ENCODE measurements at places on chromosomes 1 and 21.

- DNase-seq, result no peak
These were observed 68.3 kb upstream of the GJB5 start for GRCh38 chr1:34686531-34686930.

DNA sequence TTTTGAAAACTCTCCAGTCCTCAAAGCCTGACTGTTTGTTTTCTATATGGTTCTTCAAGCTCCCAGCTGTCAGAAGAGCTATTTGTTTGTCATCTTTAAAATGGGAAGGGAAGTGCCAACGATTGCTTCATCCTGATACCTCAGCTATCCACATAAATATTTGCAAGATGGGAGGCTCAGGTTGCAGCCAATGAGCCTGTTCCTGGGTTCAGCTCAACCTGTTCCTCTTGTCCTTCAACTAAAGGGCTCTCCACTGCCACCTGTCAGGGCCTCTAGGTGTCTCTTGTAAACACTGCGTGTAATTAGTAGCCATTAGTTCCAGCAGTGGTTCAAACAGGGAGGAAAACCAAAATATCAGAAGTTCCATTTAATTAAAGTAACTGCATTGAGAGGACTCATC, 445.1 kb downstream of the AJAP1 start:
- DNase-seq, result no peak

DNA sequence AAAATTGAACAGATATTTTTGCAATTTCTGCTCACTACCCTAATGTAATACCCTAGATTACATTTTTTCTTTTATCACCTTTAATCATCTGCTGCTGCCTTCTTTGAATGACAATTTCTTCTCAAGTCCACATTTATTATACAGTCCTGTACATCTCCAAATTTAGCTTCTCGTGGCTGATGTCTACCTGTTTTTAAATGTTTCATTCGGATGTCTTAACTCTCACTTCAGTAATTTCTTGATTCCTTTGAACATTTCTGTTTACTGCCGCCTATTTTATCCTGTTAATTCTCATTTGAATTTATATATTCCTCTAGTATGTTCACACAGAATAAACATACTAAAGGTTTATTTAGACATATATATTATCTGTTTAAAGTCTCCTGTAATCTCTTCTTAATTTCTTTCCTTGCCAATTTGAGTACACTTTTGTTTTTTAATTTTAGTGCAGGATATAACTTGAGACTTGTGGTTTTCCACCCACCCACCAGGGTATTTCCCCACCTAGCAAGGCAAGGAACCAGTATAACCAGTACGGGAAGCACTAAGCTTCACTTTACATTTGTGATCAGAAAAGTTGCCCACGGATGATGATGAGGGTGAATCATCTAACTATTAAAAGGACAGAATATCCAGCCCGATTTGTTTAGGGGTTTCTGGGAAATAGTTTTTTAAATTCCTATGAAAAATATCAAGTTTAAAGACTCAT, 12.7 kb downstream of the INSL5 start:
- DNase-seq, result peak; percentile 61

GRCh38 chr1:212328248-212328647, 43.0 kb downstream of the PPP2R5A start:
- no peak for DNase-seq

DNA sequence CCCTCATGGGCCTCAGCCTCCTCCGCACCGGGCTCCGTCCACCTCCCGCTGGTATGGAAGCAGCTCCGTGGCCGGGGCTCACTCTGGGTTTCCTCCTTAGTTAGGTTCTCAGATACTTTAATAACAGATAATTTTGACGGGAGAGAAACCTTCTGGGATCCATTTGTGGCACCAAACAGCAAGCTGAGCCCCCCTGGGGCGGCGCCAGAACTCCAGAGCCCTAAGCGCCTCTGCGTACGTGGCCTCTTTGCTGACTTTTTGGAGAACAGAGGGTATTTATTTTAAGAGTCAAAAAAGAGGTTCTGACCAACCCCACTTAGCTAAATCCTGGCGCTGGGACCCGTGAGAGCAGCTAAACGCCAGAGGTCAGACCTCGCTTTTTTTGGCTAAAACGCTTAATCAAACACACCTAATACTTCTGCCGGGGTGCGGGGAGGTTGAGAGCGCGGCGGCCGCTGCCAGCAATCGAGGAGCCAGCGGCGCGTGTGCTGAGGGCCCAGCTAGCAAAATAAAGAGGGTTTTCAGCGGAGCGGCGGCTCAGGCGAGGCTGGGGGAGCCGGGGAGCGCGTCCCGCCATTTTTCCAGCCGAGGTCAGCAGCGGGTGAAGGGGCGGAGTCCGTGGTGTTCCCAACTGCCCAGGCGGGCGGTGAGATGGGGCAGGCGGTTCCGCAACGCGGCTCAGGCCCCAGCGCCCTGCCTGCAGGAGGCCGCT, 171.7 kb downstream of the PRDM16 start:
- no peak for DNase-seq

DNA sequence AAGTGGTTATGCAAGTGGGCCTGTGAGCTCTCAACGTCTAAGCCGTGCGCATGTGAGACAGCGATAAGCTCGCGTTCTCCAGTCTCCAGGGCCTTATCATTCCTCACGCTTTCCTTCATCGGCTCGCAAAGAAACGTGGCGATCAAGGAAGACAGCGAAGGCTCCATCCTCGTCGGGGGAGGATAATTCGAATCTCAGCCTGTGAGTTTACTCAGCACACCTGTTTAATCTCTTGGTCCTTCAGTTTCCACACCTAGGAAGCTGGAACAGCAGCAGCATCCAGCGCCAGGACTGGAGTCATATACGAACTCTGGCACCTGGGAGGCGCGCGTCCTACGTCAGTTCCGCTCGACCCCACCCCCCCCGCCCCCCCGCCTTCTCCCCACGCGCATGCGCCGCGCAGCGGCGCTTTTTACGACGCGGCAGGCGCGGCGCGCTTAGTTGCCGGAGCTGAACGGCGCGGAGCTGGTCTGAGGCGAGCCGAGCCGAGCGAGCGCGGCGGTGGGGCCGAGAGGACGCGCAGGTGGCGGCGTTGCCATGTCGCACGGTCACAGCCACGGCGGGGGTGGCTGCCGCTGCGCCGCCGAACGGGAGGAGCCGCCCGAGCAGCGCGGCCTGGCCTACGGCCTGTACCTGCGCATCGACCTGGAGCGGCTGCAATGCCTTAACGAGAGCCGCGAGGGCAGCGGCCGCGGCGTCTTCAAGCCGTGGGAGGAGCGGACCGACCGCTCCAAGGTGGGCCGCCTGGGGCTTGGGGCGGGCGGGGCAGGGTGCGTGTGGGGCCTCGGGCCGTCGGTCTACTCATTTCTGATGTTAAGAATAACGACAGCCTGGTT, at the start of gene PITHD1:
TSS of gene PITHD1 (plus strand) at position 440 of the 836 bp plus-strand sequence. CDS start at position 538, 98 bp downstream.
- peak; percentile 59 for DNase-seq

GRCh38 chr1:58346036-58346355, 200.5 kb downstream of the OMA1 start:
- DNase-seq, result no peak

GRCh38 chr1:24505816-24506215, 3.2 kb downstream of the RCAN3 start:
- no peak for DNase-seq

DNA sequence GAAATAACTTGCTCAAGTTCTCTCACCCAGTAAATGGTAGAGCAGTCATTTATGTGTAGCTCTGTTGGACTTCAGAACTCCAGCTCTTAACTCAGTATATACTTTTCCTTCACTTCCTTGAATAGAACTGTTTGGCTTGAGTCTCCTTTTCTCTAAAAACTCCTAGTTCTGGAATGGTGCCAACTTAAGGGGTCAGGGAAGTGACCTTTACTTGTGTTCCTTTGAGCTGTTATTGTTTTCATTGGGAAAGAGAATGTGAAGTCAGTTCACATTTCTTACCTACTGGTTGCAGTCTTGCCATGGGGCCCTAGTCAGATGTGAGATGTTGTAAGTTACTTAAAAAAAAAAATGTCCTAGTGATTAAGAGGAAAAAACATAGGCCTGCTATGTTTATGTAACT, 77.0 kb upstream of the MACF1 start:
- DNase-seq, result no peak

DNA sequence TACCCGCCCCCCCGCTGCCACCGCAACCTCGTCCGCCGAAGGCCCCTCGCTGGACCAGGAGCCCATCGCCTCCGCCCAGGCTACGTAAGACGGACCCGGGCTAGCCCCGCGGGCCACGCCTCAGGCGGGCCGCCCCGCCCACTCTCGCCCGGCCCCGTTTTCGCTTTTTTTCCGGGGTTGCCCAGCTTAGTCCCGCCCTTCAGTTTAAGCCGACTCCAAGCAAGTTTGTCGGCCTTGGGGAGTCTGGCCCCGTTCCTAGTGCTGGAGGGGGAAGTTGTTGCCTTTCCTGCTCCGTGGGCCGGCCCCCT, 3.0 kb downstream of the RUSC1 start:
- DNase-seq, result peak; percentile 57

DNA sequence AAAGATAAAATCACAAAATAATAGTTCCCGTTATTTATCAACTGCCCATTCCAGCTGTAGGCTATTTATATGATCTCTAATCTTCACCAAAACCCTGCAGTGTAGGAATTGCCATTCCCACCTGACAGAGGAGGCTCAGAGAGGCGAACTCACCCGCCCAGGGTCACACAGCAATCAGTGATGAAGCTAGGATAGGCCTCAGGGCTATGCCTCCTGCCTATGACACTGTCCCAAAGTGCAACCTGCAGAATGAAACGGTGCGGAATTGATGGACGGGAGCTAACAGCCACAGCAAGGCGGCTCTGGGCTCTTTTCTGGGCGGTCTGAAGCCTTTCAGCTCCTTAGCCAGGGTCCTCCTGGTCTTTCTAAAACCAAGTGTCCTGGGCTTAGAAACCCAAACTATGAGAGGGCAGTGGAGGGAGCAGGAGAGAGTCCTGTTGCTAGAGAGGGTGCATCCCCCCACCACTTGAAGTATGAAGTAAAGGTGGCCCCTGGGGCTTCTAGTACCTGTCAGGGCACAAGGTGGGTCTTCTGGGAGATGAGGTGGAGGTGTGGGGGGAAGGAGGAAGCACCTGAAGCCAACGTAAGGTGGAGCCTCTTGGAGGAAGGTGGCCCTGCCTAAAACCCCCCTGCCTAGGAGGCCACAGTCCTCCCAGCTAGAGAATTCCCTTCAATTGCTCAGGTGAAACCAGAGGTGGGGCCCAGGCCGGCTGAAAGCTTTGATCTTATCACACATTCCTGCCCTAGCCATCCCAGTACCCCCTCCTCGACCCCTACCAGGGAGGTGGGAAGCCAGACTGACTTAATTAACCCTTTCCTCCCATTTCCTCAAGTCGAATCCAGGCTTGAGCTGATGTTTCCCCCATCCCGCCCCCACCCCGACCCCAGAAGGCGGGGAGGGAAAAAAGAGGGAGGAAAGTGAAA, 14.8 kb downstream of the HSPG2 start:
- no peak for DNase-seq

GRCh38 chr1:157438146-157438545, 114.2 kb downstream of the FCRL5 start:
- DNase-seq, result no peak

DNA sequence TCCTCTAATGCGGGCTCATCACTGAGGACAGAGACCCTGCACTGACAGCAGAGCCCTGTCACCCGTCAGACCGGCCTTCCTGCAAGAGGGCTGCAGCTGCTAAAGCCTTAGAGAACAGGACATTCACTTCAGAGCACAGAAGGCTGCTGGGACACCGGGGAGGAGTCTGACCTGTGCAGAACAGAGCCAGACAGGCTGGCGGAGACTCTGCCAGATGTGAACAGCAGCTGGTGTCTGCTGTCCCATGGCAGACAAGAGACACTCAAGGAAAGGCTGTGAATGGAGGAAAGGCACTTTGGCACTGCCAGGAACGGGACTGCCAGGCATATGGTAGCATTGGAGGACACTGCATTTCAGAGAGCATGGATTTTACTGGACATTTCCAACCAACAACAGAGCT, 21.4 kb downstream of the MRAP start:
- DNase-seq, result no peak

DNA sequence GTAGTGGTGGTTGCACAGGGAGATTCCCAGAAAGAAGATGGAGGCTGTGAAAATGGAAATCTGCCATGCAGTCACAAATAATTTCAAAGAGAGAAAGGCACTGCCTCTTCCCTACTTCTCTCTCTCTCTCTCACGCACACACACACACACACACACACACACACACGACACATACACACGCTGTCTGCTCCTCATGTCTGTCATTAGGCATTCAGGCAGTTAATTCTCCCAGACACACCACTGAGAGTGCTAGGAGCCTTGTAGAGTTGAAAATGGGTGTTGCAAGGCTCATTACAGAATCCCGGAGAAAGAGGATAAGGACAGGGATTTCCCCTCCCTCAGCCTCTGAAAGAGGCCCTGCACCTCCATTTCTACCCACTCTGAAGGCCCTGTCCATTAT, 47.8 kb upstream of the LRRN2 start:
- no peak for DNase-seq

DNA sequence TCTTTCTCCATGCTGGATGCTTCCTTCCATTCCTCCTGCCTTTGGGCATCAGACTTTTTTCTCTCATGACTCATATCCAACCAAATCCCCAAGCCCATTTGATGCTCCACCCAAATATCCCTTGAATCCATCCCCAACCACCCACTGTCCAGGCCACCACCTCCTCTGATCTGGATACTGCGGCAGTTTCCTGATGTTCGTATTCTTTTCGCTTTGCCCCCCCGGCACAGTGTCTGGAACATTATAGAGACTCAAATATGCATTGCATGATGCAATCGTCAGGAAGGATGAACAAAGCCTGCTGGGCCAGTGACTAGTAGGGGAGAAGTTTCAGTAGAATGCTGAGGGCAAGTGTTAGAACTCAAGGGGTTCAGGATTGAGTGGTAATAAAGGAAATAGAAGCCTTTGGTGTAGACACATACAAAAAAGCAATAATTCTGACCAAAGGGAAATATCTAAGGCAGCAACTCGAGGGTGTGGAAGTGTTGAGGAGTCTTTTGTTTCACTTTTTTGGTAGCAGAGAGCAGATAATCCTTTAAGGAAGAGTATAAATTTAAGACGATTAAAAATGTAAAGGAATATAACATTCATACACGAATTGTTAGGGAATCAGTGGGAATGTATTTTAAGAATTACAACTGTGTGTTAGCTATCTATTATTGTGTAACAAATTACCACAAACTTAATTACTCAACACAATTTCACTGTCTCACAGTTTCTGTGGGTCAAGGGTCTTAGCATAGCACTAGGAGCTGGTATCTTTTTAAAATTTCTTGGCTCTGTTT, 7.5 kb downstream of the S100A11 start:
- DNase-seq, result no peak

GRCh38 chr1:193185211-193185610, 1.2 kb downstream of the B3GALT2 start:
- DNase-seq, result no peak

GRCh38 chr1:232306269-232306961, 323.5 kb downstream of the SIPA1L2 start:
- no peak for DNase-seq

DNA sequence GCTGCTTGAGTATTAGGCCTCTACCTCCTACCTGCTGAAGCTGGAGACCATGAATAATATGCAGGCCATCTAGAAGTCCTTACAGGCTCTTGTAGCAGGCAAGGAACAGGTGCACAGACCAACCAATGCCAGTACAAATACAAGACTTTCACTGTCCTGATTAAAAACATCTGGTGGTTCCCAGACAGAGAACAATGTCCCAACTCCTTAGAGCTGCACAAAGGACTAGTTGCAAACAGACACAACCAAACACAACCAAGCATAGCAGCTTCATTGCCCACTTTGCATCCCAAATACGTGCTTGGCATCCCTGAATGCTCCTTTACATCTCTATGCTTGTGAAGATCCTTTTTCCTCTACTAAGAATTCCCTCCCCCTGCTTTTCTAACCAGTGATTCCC, 98.1 kb upstream of the CXADR start:
- no peak for DNase-seq

GRCh38 chr1:188719735-188720134, 1757.9 kb downstream of the BRINP3 start:
- no peak for DNase-seq

- DNase-seq, result no peak
These were observed 28.2 kb upstream of the CRNN start for GRCh38 chr1:152442301-152442700.

GRCh38 chr1:85629532-85629920, 49.0 kb downstream of the CCN1 start:
- DNase-seq, result no peak

Measured in stimulated activated CD8-positive, alpha-beta memory T cell treated with anti-CD3 and anti-CD28 coated beads, Interleukin-7, amount 100 ng/mL, for 4 hours (primary cell).